ENCODE measurements at places on chromosomes 13 and 19.
A peak's percentile ranks its signal among the peaks of the same experiment; 100 is the strongest.

DNA sequence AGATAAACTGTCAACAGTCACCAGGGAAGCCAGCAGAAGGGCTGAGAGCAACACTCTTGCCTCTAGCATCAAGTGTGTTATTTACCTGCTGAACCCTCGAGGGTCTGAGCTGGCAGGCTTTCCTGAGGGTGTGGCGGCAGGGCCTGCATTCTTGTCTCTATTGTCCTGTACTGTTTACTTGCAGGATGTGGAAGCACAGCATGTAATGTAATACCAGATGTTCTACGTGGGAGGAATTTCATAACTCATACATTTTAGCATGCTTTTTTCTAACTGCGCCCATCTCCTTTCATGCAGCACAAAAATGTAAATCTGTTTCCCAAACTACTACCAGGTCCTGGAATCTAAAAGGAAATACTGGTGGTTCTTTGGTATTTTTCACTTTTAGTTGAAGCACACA, 153.1 kb downstream of the RGCC start:
- no peak for DNase-seq

DNA sequence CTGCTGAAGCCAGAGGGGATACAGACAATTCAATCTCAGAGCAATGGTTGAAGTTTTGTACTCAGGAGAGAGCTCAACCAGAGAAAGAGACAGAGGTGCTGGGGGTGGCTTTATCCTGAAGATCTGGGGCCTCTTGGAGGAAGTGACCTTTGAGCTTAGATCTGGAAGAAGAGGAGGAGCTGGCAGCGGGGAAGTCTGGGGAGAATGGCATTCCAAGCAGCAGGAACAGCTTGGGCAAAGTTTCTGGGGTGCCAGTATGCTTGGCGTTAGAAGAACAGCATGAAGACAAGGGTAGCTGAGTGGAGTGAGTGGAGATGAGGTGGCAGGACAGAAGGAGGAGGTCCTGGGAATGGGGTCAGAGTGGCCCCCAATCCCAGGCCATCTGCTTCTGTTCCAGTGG, 11.3 kb downstream of the MAST3 start:
- DNase-seq: no peak

DNA sequence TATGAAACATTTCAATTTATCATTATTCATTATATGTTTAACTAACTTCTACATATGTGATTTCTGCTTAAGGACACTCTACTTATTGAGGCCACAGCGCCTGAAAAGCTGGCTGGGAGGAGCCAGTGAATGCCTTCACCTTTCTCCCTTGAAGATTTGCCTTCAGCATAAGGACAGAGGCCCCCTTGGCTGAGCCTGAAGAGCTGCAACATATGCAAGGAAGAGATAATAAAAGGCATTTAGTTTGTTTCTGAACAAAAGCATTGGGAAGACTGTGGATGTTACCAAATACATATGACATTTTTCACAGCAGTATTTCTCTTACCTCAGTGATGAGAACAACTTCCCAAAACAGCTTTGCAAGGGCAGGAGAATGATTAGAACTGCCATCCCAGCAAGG, 92.1 kb downstream of the ABCC4 start:
- no peak for DNase-seq

- no peak for DNase-seq
These were observed 184.4 kb downstream of the NALCN start for GRCh38 chr13:101231751-101232428.

DNA sequence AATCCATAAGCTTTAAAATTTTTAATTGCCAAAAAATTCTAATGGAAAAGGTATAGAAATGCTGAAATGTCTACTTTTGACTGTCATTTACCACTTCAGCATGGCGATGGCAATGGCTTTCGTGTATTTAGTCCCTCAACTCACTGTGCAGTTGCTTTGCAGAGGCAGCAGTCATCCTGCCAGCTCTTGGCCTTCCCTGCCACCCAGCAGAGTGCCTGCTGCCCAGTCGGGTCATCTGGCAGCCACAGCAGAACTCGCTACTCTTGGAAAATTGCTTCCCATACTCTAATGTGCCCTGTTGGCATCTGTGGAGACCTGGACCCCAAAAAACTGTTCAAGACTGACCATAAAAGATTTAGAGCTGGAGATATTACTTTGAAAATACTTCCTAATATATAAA, 383.2 kb downstream of the UQCRFS1 start:
- no peak for DNase-seq

DNA sequence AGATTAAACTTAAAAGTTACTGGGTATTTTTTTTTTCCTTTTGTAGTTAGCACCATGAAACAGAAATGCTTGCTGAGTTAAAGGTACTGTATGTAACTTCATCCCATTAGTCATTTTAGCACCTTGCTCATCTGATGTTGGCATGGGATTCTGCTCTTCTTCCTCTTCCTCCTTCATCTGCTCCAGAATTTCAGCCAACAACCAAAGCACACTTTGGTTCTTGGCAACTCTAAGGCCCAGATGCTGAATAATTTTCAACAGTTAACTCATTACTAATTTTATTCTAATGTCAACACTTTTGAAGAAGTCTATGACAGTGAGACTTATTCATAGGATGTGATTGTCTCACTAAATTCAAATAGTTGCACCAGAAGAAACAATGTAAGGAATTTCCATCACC, 359.2 kb downstream of the KCTD12 start:
- DNase-seq: no peak

DNA sequence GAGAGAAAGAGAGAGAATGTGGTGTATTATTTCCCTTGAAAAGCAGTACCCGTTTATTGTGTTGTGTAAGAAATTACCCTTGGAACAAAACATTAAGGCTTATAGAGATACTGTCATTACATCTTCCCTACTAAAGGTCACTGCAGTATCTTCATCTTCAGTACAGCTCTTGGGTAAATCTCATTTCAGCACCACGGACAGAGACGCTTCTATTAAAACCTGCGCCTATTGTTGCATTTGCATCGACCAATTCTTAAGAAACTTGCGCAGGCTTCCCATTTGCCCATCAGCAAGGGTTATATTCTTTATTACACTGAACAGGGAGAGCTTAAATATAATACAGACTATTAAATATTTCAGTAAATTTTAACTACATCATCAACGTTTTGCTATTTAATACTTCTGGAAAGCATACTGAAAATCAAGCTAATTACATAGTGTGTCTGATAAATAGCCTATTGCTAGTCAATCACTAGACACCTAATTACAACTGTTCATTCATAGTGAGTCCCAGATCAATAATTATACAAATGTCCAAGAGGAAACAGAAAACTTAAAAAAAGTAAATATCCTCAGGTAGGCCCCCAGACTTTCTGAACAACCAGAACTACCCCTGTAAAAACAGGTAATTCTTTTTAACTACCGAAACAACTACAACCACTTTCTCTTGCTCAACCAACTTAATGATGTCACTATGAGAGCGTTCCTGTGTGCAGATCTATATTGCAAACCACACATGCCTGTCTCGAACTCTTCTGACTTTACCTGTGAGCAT, 350.6 kb downstream of the LIG4 start:
- peak; percentile 41 for DNase-seq

GRCh38 chr19:1945899-1946298, 4.9 kb downstream of the CSNK1G2 start:
- DNase-seq: no peak

- DNase-seq: no peak
These were observed 107.4 kb upstream of the DOCK9 start for GRCh38 chr13:99085139-99085807.

GRCh38 chr19:45553464-45553863, 31.1 kb downstream of the OPA3 start:
- no peak for DNase-seq

DNA sequence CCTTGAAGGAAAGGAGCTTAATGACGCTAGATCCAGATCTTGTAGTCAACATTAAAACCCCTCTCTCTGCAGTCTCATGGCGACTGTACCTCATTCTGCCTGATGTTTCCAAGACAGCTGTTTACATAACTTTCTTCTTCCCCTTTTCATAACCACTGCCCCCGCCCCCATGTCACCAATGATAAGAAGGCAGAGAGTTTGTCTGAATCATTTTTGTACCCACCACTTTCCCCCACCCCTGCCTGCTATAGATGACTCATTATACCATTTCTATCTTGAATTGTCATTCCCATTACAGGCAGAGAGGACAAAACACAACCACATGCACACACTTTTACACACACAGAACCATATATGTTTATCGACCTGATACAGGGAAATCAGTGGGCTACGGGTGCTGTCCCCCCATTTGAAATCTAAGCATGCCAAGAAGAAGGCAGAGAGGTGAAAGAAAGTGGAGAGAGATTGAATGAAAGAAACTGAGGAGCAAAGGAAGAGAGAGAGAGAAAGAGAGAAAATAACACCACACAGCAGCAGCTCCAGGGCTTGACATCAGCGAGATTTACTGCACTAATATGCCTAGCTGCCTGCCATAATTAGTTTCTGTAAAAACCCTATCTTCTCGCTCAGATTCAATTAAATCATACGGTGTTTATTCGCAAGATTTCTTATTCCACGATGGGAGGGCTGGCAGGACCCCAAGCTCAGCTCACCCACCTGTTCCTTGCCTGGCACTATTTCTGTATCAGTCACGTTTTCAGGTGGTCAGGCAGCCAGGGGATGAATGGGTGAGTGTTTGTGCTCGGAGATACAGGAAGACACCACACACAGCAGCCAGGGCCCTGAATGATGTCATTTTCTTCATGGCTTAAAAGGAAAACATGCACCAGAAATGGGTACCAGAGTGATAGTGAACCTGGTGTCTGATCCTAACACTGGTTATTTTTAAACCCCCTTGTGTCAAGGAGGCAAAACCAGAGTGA, 114.3 kb upstream of the SERP2 start:
- no peak for DNase-seq

GRCh38 chr19:17243211-17243829, 2.4 kb downstream of the NR2F6 start:
- no peak for DNase-seq

- DNase-seq: no peak
These were observed 7.2 kb downstream of the CARS2 start for GRCh38 chr13:110698689-110699088.

DNA sequence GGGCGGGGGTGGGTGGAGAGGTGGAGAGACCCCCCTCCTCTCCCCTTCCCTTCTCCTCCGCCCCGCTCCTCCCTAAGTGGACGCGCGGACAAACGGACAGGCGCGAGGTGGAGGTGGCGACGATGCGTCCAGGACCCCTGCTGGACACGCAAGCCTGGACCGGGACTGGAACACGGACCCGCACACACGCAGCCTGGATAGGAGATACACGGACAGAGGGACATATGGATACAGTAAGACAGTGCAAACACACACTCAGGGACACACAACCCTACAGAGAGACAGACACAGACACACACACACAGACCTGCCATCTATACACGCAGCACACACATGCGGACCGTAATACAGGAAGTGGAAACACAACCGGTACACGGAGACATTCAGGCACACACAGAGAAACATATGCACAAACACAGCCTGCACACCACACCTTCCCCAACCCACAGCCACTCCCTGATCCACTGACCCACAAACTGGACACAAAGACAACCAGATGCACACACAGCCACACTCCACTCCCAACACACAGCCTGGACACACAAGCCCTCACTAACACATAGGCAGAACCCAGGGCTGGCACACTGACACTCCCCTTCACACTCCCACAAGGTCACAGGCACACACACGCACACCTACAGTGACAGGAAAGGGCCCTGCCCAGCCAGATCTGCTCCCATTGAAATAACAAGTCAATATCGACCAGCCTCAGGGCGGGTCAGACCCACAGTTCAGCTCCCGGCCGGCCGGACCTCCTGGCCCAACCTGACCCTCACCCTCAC, 696 bp upstream of the ERFL start:
- no peak for DNase-seq

DNA sequence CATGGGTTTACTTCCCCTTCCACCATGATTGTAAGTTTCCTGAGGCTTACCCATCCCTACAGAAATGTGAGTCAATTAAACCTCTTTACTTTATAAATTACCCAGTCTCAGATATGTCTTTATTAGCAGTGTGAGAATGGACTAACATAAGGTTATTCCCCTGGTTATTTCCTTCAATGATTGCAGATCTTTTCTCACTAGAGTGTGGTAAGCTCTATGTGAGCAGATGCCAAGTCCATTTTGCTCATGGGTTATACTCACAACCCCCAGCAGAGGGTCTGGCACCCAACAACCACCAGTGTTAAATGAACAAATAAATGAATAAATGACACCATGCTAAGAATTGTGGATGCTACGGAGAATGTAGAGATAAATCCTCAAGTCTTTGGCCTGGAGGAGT, 472.8 kb downstream of the LIG4 start:
- no peak for DNase-seq

DNA sequence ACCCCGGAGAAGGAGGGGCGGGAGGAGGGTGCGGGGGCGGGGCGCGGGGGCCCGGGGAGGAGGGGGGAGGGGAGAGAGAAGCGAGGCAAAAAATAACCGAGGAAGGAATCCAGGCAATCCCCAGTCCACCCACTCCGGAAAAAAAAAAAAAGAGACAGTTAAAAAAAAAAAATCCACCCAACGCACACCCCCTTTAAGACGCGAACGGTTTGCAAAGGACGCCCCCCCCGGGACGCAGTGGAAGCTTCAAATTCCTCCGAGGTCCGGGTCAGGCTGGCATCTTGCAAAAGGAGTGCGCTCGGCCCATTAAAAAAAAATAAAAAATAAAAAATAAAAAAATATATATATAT, at the start of gene CACNA1A:
Gene CACNA1A (minus strand): TSS at position 9 of the 350 bp plus-strand sequence. CDS start 255 bp downstream, outside the sequence.
- DNase-seq: no peak

DNA sequence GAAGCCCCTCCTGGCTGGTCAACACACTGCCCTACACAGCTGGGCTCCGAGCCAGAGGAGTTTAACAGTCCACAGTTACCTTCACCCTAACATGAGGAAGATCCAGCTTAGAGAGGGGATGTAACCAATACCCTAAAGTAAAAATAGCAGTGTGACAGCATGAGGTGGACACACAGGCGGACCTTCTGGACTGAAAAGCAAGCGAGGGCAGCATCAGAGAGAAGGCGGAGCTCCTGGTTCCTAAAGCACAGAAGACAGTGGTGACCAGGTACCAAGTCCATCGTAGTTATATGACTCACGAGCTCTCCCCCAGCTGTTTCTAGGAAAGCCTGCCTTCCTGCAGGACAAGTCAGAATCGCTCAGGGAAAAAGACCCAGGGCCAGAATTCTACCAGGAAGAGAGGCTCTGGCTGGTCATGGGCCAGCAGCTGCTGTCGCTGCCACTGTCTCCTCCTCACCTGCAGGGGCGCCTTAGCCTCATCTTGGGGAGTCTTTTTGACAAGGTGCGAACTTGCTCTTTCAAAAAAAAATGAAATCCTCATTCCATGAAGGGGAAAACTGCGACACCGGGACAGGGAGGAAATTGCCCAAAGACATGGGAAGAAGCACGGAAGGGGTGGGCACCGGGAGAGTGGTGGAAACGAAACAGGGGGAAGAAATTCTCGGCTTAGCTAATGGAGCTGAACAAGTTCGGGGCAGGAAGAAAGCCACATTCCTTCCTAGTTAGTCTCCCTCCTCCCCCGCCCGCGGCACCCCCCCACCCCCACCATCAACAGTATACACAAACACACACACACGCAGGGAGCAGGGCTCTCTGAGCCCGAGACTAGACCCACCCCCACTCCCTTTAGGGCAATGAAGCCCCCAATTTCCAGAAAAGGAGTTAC, 1.7 kb downstream of the ELL start:
- DNase-seq: peak; percentile 73

- DNase-seq: no peak
These were observed 6.9 kb downstream of the F10 start for GRCh38 chr13:113129480-113129879.

Data from right hindlimb (tissue), 1 donor.